ENCODE measurements at places on chromosomes 1 and 21.
A peak's percentile ranks its signal among the peaks of the same experiment; 100 is the strongest.

GRCh38 chr1:213958346-213958745 lies 29.4 kb upstream of the PROX1 start:
- DNase-seq, result no peak

GRCh38 chr1:247322442-247322841 lies 9.2 kb downstream of the ZNF496 start:
- no peak for DNase-seq

- DNase-seq, result no peak
Observed at GRCh38 chr1:22418933-22419382, 32.7 kb upstream of the ZBTB40 start.

DNA sequence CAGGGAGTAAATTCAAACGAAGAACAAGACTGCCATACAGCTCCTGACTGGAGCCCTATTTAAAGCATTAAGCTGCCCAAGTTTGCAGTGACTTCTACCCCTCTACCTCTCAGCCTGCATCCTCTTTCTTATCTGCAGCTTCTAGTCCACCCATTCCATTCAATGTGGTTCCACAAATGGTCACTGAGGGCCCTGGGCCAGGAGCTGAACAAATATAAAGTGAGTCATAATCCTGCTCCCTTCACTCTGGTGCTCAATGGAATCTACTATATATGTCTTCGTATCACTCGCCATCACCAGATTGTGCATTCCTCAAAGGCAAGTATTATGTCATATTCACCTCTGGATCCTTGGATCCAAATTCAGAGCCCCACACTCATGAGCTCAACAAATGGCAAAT lies 398.7 kb downstream of the BRINP2 start:
- DNase-seq, result no peak

GRCh38 chr1:67651031-67651430 lies 34.0 kb upstream of the GADD45A start:
- DNase-seq, result no peak

GRCh38 chr1:204989266-204990058 lies 53.5 kb upstream of the CNTN2 start:
- peak; percentile 43 for DNase-seq

DNA sequence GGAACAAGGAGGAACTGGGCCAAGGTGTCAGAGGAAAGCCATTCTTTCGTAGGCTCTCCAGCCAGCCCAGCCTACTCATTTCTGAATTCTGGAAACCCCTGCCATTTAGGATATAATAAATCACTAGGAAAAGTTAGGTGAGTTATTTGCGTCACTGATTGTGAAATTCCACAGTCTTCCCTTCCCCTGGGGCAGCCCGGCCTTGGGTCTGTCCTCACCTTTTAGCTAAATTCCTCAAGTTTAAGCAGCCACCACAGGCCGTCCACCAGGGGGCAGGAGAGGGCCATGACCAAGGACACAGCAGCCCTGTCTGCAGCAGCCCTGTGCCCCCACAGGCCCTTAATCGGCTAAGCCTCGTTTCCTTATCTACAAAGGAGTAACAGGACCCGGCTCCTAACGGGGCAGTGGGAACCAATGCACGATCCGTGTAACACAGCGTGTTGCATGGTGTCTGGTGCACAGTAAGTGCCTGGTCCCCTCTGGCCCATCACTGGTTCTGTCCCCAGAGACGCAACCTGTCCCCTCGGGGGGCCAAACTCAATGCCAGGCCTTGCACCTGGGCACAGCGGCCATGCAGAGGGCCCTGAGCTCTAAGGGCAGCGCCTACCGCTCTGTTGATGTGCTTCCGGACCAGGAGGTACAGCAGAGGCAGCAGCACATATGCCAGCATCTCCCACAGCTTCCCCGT lies 18.1 kb downstream of the GPR157 start:
- DNase-seq, result peak; percentile 51

- DNase-seq, result no peak
Observed at GRCh38 chr1:33512226-33513011, 40.0 kb downstream of the ZSCAN20 start.

DNA sequence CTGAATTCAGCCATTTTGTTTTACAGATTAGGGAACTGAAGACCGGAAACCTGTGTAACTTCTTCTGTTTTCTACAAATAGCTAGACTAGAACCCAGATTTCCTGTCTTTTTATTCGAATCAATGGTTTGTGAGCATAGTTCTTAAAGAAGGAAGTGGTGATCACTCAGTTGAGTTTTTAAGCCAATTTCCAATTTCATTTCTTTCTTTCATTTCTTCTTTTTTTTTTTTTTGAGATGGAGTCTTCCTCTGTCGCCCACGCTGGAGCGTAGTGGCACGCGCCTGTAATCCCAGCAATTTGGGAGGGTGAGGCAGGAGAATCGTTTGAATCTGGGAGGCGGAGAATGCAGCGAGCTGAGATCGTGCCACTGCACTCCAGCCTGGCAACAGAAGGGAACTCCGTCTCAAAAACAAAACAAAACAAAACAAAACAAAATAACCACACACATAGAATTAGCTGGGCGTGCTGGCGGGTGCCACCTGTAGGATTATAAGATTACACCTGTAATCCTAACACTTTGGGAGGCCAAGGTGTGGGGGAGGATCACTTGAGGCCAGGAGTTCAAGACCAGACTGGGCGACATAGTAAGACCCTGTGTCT lies 3.0 kb upstream of the MDM4 start:
- DNase-seq, result no peak

DNA sequence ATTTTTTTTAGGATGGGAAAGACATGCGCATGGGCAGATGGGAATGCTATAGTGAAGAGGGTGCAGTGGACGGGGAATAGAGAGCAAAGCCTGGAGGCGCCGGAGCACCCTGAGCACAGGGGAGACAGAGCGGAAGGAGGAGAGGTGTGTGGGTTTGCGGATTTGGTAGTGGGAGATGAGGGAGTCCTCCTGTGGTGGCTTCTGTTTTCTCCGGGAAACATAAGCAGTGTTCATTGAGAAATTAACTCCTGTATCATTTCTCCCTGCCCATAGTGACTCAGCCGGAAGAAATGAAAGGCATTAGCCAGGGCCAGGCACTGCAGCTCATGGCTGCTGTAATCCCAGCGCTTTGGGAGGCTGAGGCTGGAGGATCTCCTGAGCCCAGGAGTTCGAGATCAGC lies 4.7 kb upstream of the PTPRF start:
- DNase-seq, result no peak

GRCh38 chr1:59678040-59678439 lies 136.7 kb upstream of the HOOK1 start:
- no peak for DNase-seq

DNA sequence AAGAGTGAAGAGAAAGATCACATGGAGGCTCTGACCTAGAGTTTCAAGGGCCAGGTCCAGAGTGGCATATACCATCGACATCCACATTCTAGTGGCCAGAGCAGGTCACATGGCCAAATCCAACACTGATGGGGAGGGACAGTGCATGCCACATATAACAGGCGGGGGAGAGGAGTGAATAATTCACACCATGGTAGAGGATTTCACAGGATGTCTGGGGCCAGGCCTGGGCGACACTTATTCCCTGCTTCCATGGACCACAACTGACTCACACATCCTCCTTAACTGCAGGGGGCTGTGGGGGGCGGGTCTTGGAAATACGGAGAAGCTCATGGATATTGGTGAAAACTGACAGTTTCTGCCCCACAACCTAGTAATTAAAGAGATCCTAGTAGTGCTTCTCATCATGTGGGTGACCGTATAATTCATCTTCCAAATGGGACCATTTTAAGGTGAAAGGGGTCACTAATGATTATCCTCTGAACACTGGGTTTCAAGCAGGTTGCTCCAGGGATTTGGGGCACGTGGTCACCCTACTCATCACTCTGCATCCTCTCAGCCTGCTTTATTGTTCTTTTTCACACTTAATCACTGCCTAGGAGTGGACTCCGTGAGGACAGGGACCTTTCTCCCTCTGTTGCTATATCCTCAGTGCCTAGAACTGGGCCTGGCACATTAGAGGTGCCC lies 44.0 kb downstream of the IGSF21 start:
- no peak for DNase-seq

DNA sequence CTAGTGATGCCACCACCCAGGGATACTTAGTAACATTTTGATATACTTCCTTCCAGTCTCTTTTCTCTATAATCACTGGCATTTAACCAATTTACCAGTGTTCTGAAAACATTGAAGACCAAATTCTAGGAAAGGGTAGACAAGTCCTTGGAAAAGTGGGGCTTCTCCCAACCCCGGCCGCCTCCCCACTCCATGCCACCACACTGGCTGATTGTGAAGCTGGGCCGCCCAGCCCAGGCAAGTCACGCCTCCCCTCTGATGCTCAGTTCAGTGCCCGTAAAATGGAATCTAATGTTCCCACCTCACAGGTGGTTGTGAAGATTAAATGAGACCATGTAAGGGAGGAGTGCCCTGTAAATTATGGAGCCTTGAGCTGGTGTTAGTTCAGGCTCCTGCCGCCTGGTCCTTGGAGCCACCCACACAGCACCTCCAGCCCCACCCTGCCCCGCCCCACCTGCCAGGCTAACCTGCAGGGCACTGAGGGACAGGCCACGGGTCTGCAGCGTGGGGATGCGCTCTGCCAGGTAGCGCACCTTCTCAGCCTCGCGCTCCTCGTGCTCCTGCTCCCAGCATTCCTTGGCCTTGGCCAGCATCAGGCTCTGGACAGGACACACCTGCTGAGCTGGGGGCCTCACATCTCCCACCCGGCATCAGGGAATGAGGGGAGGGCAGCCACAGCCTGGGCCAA lies 7.3 kb downstream of the TNNI1 start:
- DNase-seq, result no peak

DNA sequence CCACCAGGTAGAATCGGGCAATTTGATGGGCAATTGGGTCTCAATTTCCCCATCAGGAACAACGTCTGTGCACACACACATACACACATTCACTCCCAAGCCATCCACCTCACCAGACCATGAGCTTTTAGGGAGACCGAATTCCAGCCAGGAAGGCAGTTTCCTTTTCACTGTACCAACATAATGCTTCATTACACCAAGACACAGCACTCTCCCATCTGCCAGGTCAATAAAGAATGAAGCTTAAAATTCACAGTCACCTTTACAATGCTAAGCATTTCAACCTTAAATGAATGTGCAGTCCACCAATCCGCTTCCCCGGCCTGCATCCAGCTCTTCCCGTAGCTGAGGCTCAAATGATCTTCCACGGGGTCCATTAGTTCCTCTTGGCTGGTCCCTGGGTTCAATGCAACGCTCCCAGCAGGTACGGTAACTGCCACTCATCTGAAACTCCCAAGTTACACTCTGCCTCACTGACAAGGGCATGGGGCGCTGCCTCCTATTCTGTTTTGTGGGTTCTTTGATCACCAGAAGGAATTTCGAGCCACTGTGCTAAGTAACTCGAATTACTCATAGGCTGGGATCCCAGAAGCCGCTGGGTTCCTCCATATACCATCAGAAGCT lies 105.0 kb downstream of the SIM2 start:
- no peak for DNase-seq

DNA sequence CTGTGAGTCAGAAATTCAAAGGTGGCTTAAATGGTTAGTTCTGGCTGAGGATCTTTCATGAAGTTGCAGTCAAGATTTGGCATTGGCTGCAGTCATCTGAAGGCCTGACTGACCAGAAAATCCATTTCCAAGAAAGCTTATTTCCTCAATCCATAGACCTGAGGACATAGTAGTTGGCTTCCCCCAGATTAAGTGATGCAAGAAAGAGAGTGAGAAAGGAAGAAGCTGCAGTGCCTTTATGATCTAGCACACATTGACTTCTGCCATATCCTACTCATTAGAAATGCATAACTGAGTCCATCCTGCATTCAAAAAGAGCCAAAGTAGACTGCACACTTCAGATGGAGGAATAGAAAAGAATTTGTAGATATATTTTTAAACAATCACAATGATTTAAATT lies 222.6 kb downstream of the COL24A1 start:
- no peak for DNase-seq

DNA sequence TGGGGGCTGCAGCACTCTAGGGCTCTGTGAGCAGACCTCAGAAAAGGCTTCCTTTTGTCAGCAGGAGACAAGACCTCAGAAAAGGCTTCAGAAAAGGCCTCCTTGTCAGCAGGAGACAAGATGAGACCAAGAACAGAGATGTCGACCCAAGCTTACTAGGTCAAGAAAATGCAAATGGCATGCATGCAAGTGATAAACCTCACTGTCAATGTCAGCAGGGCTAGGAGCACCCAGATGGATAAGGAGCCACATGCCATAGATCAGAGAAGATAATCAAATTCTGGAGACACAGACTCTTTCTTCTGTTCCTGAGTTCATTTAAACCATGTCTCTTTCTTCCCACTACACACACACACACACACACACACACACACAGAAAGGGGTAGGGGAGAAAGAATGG lies 285.9 kb downstream of the CHRM3 start:
- no peak for DNase-seq

- no peak for DNase-seq
Observed at GRCh38 chr1:150543500-150544143, 5.6 kb upstream of the ADAMTSL4 start.

- no peak for DNase-seq
Observed at GRCh38 chr1:205930195-205930577, 13.1 kb downstream of the SLC26A9 start.

- DNase-seq, result no peak
Observed at GRCh38 chr1:171597203-171597602, 24.8 kb upstream of the MYOCOS start.

- no peak for DNase-seq
Observed at GRCh38 chr1:13797397-13797796, 97.4 kb downstream of the PRDM2 start.

DNA sequence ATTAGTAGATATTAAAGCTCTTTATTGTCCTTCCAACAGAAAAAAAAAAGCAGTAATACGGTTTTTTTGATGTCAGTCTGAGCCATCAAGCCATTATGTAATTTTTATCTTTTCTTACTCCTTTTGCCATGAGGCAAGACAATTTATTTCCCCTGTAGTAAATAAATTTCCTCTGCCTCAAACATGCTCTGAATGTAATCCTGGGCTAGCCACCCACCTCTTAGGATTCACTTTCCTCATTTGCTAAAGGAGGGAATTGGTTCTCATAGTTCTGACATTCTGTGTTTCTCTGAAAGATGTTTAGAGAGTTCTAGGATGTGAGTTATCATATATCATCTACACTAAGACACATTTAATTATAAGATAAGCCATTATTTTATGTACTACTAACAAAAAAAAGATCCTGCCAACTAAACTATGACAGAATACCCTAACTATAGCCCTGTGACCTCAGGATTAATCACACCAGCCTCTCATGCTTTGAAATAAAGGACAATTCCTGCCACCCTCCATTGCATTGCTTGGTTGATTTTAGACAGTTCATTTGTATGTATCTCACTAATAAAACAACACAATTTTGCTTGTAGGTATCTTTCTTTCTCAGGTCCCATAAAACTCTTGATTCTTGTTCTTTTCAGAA lies 34.0 kb upstream of the RAP1A start:
- no peak for DNase-seq

DNA sequence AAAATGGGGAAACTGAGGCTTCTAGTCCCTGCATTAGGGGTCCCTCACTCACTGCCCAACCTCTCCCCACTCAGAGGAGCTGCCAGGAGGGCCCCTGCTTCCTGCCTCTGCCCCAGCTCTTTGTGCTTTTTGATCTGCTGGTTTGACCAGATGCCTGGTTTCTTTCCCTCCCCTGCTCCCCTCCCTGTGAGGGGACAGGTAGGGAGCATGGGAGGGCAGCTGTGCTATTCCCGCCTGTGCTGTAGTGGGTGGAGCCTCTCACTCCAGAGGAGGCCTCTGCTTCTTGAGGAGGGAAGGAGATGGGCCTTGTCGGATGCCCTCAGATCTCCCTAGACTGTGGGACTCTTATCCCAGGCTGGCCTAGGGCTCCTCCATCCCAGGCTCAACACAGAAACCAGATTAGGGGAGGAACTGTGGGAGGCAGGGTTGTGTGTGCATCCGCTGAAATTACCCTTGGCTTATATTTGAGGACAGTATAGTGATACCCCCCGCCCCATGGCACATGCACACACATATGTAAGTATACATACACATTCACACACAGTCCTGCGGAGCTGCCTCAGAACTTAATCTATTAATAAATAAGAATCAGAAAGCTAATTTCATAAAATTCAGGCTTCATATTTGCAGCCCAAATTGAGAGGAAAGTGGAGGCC lies 4.6 kb downstream of the BOLA1 start:
- DNase-seq, result no peak

Data from HFF-Myc (cell line).